ENCODE measurements at places on chromosomes 13 and 19.

GRCh38 chr13:32081591-32081990 lies 50.0 kb downstream of the FRY start:
- DNase-seq = no peak

DNA sequence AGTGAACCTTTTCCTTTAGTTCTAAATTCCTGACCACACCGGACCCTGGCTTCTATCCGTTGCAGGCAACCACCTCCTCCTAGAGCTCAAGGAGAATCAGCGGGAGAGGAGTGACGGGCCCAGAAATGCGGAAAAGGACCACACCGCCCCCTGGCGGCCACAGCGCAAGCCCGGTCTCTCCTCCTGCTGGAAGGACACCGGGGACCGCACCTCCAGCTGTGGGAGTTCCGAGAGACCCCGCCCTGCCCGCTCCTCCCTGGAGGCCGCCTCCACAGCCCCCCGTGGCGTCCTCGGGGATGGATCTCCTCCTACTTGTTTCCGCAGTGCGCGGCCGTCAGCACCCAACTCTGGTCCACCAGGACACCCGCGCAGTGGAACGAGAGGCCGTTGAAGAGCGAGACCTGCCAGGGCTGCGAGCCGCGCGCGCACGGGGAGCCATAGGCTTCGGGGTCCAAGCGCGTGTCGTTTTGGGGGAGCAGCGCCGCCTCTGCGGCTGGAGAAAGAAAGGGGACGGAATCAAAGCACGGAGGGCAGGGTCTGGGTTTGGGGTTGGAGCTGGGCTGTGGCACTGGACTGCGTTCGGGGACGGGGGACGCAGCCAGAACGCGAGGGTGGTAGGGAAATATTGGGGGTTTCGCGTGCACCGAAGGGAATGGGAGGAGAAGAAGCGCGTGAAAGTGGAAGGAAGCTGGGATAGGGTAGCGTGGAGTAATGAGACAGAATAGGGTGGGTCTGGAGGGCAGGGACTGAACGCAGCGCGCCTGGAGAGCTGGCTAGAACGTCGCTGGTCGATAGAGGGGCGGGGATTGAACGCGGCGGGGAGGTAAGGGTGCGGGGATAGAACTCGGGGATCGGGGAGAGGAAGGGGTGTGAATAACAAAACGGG lies 2.5 kb downstream of the KLK10 start:
- no peak for DNase-seq

DNA sequence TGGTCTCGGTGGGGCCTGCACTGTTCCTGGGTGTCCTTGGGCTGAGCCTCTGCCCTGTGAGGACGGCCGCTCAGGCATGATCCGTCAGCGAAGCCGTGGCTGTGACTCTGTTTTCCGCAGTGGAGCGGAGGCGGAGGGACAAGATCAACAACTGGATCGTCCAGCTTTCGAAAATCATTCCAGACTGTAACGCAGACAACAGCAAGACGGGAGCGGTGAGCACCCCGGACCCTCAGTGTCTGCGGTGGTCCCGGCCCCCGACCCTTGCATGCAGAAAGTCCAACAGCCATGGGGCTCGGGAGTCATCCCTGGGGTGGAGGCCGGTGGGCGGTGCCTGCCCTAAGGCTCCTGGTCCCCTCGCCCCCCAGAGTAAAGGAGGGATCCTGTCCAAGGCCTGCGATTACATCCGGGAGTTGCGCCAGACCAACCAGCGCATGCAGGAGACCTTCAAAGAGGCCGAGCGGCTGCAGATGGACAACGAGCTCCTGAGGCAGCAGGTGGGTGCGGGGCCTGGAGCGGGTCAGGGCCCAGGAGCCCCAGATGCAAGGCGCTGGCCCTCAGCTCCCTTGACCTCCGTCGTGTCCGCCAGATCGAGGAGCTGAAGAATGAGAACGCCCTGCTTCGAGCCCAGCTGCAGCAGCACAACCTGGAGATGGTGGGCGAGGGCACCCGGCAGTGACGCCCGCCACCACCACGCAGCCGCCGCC lies 3.6 kb upstream of the HAMP start:
- no peak for DNase-seq

GRCh38 chr19:58380037-58380661 lies 681 bp downstream of the ZNF837 start:
- DNase-seq = no peak

DNA sequence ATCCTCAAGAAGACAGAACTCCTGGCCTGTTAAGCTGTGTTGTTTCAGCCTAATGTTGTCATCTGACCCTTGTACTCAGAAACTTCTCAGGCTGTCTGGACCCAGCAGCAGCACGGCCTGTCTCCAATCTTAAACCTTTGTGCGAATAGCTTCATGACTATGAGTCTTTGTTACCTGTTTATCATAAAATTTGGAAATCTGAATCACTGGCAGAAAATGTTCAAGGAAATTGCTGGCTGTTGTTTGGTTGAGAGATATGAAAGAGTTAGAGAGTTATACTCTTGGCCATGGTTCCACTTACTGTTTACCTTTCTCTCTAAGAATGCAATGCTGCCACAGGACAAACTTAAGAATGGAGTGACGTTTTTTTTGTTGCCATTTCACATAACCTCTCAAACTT lies 59.6 kb downstream of the EFNB2 start:
- DNase-seq = peak; percentile 43

DNA sequence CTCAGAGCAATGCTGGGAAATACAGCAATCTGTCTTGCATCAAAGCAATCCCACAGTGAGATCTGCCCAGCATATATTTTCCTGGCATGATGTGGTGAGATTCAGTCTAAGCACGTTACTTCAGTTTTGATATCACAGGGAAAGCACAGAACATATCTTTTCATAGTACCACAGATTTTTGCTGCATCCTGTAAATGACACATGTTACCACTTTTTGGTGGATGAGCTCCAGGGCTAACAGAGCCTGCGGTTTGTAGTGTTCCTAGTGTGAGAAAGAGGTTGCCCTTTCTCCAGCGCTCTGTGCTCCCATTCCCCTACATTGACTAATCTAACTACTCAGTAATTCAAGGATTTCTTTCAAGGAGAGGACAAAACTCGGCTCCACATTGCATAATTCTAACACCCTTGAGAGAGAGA lies 409.0 kb downstream of the GPC6 start:
- DNase-seq = no peak

DNA sequence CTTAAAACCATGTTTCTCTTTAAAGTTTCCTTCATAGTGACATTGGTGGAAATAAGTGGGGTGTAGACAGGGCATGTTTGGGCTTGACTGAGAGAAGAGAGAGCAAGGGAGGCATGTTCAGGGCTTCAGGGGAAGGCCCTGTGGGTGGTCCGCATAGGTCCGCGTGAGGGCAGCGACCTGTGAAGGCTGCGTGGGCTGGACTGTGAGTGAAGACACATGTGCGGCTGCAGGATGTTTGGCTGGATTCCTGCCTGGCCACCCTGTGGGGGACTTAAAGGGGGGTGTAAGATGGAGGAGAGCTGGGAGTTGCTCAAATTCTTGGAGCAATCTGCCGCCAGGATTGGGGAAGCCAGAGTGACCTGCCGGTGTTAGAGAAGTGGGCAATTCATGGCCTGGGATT lies 23.8 kb upstream of the KLF12 start:
- no peak for DNase-seq

DNA sequence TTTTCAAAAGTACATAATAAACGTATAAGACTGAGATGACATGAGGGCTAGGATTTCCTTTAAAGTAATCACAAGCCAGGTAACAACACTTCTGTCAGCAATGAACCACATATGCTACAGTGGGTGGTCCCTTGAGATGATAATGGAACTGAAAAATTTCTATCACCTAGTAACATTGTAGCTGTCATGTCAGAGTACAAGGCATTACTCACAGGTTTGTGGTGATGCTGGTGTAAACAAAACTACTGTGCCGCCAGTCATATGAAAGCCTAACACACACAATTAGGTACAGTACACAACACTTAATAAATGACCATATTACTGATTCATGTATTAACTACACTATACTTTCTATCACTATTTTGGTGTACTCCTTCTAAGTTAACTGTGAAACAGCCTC lies 36.8 kb downstream of the MIPEP start:
- no peak for DNase-seq

- no peak for DNase-seq
Observed at GRCh38 chr19:17519967-17520366, 8.5 kb downstream of the PGLS start.

GRCh38 chr13:108225440-108225839 lies 7.2 kb downstream of the ABHD13 start:
- DNase-seq = no peak

DNA sequence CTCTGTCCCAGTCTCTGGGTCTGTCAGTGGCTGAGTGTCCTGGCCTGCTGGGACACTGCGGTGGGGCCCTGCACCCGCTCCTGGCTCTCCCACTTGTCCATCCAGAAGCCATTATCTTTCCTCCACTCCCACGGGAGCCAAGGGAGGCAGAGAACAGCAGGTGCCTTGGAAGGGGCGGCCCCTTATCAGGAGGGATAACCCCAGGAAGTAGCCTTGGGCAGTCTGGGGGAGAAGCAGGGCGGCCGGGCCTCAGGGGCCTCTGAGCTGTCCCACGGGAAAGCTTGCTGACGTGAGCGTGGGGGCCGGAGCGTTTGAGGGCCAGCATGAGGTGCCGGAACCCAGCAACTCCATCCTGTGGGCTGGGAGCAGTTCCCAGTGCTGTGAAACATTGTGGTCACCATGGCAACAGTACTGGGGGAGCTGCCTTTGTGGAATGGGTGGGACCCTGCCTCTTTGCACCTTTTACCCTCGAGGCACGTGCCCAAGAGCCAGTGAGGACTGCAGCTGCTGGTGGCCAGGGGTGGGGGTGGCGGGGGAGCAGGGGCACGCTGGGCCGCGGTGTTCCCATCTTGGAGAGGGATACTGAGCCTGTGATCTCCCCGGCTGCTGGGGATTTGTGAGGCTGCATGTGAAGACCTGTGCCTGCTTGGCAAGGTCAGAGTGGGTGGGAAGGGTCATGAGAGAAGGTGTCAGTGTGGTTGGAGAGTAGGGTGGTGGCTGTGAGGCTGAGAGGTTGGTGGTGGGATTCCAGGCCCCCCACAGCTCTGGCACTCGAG lies 20.9 kb downstream of the KLHL26 start:
- DNase-seq = no peak

GRCh38 chr19:8571006-8571411 lies 6.2 kb downstream of the MYO1F start:
- no peak for DNase-seq

DNA sequence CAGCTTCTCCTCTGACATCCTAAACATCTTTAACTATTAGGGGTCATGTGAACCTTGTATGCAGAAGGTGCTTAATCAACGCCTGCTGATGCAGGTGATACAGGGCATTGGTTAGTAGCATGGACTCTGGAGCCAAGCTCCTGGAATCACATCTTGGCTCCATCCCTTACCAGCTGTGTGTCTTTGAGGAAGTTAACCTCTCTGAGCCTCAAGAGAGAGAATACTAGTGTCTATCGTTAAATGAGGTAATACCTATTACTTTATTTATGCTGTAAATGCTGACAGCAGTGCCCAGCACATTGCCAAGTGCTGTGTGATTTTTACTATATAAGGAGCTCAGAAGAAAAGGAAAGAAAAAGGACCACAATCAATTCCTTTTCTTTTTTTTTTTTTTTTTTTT lies 11.2 kb upstream of the SELENOW start:
- no peak for DNase-seq

DNA sequence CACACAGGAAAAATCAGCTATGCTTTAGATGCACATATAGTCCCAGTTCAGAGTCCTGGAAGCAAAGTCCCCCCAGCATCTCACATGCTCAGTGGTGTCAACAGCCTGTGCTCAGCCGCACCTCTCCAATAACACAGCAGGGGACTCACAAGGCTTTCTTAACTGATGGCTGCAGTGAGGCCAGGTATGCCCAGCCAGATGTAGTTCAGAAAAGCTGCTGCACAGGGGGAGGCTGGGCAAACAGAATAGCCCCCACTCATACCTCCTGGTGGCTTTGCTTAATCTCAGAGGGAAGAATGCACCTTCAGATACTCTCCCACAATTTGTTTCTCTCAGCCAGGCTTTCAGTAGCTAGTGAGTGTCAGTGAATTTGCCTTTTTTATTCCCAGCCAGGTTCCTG lies 33.4 kb downstream of the FAM124A start:
- DNase-seq = no peak

DNA sequence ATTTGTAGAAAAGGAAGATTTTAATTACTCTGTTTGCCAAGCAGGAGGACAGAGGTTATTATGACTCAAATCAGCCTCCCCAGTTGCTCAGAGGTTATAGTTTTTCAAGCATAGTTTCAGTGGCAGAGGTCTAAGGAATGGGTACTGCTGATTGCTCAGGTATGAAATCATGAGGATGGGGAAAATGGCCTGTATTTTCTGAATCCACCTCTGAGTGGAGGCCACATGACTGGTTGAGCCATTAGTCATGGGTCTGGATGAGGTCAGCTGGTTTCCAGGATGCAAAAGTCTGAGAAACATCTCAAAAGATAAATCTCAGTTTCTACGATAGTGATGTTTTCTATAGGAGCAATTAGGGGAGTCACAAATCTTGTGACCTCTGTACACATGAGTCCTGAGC lies 62.8 kb upstream of the CEACAM8 start:
- DNase-seq = no peak

DNA sequence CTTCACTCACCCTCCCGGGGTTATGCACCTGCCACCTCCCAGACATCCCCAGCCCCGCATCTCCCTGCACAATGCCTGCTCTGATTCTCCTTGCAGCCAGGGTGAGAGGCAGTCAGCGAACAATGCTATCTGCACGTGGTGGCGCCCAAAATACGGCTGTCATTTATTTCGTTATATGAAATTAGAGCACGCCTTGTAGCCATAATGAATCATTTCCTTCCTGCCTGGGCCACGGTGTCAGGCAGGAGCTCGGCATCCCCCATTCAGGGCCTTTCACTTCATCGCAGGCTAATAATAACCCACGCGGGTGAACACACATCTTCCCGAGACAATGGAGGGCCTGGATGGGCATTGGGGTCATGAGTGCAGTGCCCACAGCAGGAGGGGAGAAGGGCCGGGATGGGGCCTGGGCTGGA lies 143.8 kb upstream of the ZNF507 start:
- DNase-seq = no peak

GRCh38 chr19:42606660-42607351 lies 12.1 kb upstream of the CEACAM8 start:
- peak; percentile 14 for DNase-seq

DNA sequence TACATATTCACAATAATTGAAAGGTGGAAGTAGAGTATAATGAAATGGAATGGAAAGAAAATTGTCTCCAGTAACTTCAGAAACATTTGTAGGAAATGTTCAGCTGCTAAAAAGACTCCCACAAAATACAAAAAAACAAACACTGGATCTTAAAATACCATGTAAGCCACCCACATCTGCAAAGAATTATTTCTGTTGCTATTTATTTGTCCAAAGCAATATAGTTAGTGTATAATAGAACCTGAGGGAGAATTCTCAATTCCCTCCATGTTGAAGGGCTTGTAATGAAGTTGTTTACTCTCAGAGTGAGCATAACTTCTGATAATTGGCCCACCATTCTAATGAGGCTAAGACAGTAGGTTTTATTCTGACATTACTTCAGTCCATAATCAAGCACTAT lies 37.4 kb upstream of the KLF12 start:
- no peak for DNase-seq

GRCh38 chr13:90171649-90172048 lies 1175.8 kb upstream of the MIR17HG start:
- DNase-seq = no peak

- no peak for DNase-seq
Observed at GRCh38 chr19:48918071-48918470, 15.4 kb upstream of the DHDH start.

GRCh38 chr19:42386974-42387707 lies 3.0 kb downstream of the CNFN start:
- DNase-seq = peak; percentile 73

Measured in LNCaP clone FGC (cell line).